Pulmonary artery endothelial cell (primary cell): ENCODE measurements at places on chromosomes 2 and 18. TPM values are rescaled to one million over a fixed set of nuclear protein-coding genes. Genes with fewer than 3 reads are reported as not detected.

The C1GALT1C1L gene
- total RNA-seq: 0.18 and 0.20 TPM in 2 replicates

The TPRKB gene
- total RNA-seq: 35.6 and 53.9 TPM in 2 replicates

The PRKAG3 gene
- total RNA-seq: not detected in 2 replicates

The PRSS56 gene
- total RNA-seq: not detected in 2 replicates

The SPDYA gene
- total RNA-seq: 0.79 and 1.0 TPM in 2 replicates

The MC4R gene
- not detected in 2 replicates for total RNA-seq

The FNDC4 gene
- total RNA-seq: 35.0 and 47.0 TPM in 2 replicates

The SCYGR4 gene
- not detected in 2 replicates for total RNA-seq

The TWIST2 gene
- total RNA-seq: 5.4 and 13.2 TPM in 2 replicates

The NYAP2 gene
- not detected in 2 replicates for total RNA-seq

The SP9 gene
- total RNA-seq: not detected in 2 replicates

The TFCP2L1 gene
- total RNA-seq: not detected in 2 replicates

The NAT8 gene
- total RNA-seq: not detected in 2 replicates

The SERPINB4 gene
- not detected in 2 replicates for total RNA-seq

The UGT1A5 gene
- total RNA-seq: not detected in 2 replicates

The CAPN14 gene
- total RNA-seq: 0.07 TPM in 1 of 2 replicates, not detected in the other
